ENCODE measurements at places on chromosomes 2 and 18. TPM values are rescaled to one million over a fixed set of nuclear protein-coding genes. Genes with fewer than 3 reads are reported as not detected.
A peak's percentile ranks its signal among the peaks of the same experiment; 100 is the strongest.

- no peak for DNase-seq
Observed at GRCh38 chr2:233680361-233681045, 1.2 kb upstream of the UGT1A7 start.

DNA sequence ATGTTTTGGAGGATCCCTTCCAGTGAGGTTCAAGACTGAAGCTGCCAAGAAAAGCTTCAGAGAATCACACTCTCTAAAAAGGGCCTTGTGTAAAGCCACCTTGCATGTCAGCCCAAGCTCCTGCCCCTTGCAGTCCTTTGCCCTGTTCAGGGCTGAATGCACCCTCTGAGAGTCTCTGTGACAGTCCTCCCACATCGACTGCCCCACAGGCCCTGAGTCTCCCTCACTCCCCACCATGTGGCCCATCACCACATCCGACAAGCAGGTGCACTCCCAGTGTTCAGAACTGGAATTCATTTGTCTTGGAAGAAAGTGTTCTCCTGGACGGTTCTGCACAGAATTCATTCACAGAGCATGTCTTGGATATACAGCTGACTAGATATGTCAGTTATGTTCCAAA lies 31.0 kb downstream of the BCL11A start:
- no peak for DNase-seq

DNA sequence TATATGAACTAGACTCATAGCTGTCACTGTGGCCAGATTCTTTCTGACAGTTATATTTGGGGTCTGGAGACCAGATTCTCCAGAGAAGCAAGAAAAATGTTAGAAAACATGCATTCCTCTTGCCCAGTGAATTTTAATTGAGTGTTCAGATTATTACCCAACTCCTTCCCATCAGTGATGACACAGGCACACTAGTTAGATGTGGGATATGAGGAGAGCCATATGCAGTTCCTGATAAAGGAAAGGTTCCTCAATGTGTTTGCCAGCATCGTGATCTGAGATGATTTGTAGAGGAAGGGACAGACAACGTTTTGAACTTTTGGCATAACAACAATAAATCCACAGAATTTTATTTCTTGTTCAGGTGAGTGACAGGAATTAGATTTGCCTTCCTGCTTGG lies 308.6 kb downstream of the PIEZO2 start:
- no peak for DNase-seq

- DNase-seq, result no peak
Observed at GRCh38 chr2:95356821-95357700, 45.4 kb upstream of the FAHD2A start.

DNA sequence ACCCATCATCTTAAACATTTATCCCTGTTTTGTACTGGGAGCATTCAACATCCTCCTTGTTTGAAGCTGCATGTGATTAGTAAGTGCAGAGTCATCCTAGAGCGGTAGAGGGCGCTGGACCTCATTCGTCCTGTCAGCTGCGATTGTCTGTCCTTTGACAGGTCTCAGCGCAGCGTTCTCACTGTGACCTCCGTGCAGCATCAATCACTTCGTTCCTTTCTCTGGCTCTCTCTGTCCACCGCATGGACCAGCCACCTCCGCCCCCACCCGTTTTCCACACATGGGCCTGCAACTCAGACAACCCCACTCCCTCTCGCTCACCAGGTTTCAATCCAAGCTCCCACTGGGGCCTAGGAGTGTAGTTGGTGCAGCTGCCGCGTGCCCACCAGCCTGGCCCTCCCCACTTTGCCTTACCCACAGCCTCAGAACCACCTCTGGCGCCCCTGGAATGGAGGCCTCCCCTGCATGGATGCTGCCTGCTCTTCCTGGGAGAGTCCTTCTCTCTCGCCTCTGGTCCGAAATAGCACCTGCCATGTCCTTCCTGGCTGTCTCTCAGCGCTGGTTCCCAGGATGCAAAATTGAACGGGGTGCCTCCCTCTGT lies 90.5 kb downstream of the NDUFA10 start:
- peak; percentile 81 for DNase-seq

DNA sequence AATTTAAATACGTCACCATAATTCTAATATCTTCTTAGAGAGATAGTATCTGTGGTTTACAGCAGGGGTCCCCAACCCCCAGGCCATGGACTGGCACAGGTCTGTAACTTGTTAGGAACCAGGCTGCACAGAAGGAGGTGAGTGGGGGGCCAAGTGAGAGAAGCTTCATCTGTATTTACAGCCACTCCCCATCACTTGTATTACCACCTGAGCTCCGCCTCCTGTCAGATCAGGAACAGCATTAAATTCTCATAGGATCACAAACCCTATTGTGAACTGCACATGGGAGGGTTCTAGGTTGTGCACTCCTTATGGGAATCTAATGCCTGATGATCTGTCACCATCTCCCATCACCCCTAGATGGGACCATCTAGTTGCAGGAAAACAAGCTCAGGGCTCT lies 282.6 kb downstream of the ICOS start:
- no peak for DNase-seq

DNA sequence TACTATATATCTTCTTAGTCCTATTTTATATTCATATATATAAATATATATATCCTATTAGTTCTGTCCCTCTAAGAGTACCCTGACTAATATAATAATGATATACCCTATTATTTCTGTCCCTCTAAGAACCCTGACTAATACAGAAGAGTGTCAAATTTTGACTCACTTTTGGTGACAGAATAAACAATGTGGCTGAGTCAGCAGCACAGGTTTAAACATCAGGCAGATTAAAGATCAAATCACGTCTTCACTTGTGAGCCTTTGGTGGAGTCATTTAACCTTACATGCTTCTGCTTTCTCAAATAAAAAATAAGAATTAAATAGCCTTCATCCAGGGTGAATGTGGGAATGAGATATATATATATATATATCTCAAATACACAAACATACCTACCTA lies 615.9 kb upstream of the GCFC2 start:
- DNase-seq, result no peak

DNA sequence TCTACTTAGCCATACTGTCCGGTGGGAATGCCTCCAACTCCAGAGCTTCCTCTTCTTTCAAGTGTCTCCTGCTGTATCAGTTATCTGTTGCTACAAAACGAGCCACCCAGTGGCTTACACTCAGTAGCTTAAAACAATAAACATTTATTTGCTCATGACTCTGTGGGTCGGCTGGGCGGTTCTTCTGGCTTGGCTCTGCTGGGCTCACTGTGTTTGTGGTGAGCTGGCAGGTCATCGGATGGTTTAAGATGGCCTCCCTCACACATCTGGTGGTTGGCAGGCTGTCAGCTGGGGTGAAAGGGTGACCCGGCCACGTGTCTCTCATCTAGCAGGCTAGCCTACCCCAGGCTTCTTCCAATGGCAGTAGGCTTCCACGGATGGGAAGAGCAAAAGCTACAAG lies 122.4 kb upstream of the SLC1A4 start:
- DNase-seq, result no peak

- DNase-seq, result no peak
Observed at GRCh38 chr2:225841314-225841713, 441.8 kb downstream of the NYAP2 start.

DNA sequence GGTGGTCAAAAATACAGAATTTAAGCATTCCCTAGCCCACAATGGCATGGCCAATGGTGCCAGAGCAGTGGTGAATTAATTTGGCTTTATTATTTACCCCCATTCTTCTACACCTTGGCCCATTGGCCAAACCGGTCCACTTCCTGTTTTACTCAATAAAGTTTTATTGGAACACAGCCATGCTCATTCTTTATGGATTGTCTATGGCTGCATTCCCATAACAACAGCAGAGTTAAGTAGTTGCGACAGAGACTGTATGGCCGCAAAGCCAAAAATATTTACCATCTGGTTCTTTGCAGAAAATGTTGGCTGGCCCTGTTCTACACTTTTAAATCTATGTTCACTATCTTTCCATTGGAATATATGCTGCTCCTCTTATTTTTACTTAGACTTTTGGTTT lies 130.3 kb upstream of the CCDC68 start:
- DNase-seq, result no peak

- DNase-seq, result no peak
Observed at GRCh38 chr2:40240070-40240469, 211.8 kb downstream of the SLC8A1 start.

- DNase-seq, result peak; percentile 1
Observed at GRCh38 chr18:79485788-79486355, 90.1 kb downstream of the NFATC1 start.

- no peak for DNase-seq
Observed at GRCh38 chr2:177693658-177694339, 301.2 kb downstream of the AGPS start.

GRCh38 chr18:7116001-7116730 lies 1.4 kb downstream of the LAMA1 start:
- no peak for DNase-seq

- peak; percentile 70 for DNase-seq
Observed at GRCh38 chr2:27977731-27978312, 87.3 kb downstream of the BABAM2 start.

DNA sequence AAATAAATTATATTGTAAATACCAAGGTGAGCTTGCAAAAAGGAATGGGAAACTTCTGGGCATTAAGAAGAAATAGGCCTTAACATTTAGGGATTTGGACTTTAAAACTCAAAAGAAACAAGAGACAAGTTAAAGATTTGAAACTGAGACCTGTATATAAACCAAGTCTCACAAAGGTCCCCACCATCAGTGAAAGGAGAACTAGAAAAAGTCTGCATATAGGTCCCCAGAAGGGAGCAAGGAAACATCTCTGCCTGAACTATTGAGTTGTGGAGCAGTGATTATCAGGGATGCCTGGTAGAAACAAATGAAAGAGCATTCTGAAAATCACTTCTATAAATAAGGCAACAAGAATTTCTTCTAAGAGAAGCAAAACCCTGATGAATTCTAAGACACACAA lies 30.5 kb upstream of the ITGAV start:
- DNase-seq, result no peak

- peak; percentile 31 for DNase-seq
Observed at GRCh38 chr18:58863539-58864145, 1.0 kb upstream of the ZNF532 start.

DNA sequence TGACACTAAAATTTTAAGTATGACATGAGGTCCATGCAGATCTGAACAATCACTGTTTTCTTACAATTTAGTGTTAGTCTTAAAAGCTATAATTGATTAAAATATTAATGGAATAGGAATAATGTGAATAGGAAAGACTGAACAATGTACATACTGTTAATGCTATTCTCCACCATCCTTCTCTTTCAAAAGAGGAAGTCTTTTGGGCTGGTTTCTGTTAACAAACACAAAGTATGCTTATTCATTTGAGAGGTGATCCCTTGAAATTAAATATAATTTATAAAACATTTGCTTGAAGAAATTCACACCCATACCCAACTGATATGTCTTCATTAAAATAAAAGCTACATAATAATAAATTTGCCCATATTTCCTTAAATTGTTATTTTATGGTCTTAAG lies 2.3 kb downstream of the STPG4 start:
- no peak for DNase-seq

DNA sequence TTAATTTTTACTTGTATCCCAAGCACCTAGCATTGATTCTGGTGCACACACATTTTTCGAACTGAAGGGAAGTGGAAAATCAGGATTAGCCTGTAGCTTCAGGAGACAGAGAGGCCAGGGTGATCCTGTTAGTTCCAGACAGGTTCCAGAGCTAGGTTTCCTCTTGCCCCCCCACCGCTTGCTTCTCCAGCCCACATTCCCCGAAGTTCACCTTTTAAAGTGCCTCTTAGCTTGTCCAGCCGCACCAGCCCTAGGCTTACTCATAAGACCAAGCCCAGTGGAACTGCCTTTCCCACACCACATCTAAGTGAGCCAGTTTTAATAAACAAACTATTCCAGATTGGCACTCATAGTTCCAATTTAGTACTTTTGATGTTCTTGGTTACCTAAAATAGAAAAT lies 898.6 kb upstream of the KLHL29 start:
- no peak for DNase-seq

GRCh38 chr2:1654696-1655374 lies 89.5 kb downstream of the PXDN start:
- no peak for DNase-seq

GRCh38 chr2:53452957-53453748 lies 314.5 kb upstream of the CHAC2 start:
- DNase-seq, result no peak

DNA sequence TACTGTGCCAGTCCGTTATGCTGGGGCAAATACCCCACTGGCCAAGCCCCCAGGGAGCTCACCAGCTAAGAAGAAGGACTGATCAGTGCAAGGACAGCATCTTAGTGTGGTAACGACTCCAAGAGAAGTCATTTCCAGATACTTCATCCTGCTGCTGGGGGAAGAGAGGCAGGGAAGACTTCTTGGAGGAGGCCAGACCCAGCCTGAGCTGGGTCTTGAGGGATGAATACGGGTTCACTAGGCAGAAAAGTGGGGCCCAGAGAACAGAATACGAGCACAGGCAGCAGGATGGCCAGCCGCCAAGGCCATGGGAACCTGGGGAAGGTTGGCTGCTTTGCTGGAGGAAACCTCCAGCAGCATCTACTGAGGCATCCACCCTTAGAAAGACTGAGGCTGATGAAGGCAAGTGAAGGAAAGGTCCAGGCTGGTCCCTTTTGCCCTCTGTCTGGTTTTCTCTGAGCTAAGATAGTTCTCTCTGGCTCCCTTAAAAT lies 84.1 kb downstream of the GLI2 start:
- no peak for DNase-seq

DNA sequence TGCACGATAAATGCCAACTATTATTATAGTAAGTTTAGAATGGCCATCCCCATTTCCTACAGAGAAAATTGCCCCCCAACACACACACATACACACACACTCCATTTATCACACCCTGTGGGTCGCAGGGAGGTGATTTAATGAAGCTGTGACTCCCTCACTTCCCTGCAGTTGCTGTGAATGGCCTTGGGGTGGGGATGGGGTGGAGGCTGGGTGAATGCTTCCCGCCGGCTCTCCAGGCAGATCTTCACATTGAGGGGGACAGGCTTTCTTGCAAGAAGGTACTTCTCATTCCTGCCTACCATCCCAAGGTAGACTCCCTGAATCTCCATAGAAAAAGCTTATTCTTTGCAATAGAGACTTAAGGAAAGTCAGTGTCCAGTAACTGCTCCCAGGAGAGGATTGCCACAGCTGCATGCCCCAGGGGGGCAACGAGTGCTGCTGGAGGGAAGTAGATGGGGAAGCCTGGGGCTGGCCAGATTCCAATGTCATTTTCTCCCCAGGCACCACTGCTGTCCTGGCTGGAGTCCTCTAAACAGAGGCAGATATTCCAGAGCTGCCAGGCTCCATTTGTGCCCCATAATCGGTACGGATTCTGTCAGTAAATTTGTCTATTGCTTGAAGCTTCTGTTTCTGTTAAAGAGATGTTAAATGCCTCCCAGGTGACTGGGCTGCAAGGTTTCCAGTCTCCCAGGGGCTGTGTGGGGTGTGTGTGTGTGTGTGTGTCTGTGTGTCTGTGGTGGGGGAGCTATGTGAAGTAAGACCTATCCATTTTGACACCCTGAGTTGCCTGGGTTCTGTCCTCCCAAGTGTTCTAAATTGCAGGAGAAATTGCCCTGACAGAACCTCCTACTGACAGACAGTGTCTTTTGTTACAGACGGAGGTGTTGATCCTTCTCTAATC lies 265.5 kb downstream of the SRBD1 start:
- no peak for DNase-seq

- no peak for DNase-seq
Observed at GRCh38 chr2:68452158-68452900, 14.8 kb downstream of the FBXO48 start.

GCG gene
- total RNA-seq, result not detected

C1GALT1C1L gene
- not detected for total RNA-seq

MRO gene
- not detected for total RNA-seq

UGT1A10 gene
- not detected for total RNA-seq

ZNF892 gene
- 2.9 TPM for total RNA-seq

TOGARAM2 gene
- 2.7 TPM for total RNA-seq

HTR2B gene
- not detected for total RNA-seq

ZNF396 gene
- 0.38 TPM for total RNA-seq

ABI2 gene
- 35.3 TPM for total RNA-seq

AAMP gene
- 75.8 TPM for total RNA-seq

NYAP2 gene
- total RNA-seq, result not detected

Measured in activated CD8-positive, alpha-beta T cell treated with anti-CD3 and anti-CD28 coated beads for 36 hours (primary cell).